ENCODE measurements at places on chromosomes 11 and 22.
A peak's percentile ranks its signal among the peaks of the same experiment; 100 is the strongest.

DNA sequence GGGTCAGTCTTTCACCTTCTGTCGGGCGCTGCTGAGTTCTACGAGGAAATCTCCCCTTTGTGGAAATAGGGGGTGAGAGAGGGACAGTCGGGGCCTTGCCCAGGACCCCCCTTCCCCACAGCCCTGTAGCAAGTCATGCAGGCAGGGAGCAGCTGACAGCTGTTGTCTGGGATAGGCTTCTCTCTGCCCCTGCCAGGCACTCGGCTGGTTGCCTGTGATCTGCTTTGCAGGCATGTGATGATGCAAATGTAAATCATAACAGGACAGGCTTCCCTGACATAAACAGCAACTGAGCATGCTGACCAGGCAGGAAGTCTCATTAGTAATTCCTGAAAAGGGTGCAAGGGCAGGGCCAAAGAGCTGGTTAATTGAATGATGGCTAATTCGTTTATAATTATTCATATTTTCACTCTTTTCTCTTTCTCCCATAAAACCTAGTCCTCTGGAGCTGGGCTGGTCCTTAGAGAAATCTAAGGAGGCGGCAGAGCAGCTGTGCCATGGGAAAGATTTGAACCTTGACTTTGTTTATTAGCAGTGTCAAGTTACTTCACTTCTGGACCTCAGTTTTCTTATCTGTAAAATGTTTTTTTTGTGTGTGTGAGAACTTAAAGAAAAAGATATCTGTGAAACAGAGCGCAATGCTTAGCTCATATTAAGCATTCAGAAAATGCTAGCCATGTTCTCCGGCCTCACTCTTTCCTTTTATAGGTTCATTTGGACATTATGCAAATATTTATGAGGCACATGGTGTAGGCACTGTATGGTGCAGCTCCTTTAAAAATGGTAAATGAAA, 129.7 kb downstream of the LDLRAD3 start:
- peak; percentile 77 for DNase-seq

GRCh38 chr22:19981171-19981960, 35.3 kb downstream of the ARVCF start:
- DNase-seq: no peak

DNA sequence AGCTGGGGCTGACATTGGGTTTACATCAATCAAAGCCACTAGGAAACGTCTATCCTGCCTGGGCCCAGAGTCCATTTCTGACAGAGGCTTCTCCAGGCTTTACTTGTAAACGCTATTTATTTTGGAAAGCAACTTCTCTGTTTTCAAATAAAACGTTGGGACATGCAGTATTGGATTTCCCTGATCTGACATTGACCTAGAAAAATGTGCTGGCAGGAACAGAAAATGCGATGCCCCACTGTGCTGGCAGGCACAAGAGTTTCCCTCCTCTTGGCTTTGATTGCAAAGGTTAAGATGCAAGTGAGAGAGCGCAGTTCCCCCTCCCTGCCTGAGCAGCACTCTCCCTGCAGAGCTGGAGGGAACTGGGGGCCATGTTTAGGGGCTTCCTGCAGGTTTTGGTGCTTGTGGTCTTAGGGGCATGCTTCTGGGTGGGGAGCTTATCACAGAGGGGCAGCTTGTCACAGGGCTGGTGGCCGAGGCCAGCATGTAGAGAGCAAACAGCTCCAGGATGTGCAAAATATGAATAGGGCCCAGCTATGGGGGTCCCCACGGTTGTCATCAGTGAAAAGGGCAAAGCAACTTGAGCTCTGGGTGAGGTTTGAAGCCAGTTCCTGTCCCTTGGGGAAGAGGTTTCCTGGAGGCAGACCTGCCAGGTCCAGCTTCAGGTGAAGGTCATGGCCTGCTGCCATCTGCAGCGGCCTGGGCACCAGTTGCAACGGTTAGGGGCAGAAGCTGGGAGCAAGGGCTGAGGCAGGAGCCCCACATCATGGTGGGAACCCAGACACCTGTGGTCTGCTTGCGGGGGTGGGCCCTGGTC, 42.3 kb upstream of the DKK3 start:
- DNase-seq: no peak

GRCh38 chr11:91585035-91585801, 639.4 kb upstream of the FAT3 start:
- no peak for DNase-seq

GRCh38 chr11:126546191-126546590, 190.7 kb downstream of the ST3GAL4 start:
- no peak for DNase-seq

DNA sequence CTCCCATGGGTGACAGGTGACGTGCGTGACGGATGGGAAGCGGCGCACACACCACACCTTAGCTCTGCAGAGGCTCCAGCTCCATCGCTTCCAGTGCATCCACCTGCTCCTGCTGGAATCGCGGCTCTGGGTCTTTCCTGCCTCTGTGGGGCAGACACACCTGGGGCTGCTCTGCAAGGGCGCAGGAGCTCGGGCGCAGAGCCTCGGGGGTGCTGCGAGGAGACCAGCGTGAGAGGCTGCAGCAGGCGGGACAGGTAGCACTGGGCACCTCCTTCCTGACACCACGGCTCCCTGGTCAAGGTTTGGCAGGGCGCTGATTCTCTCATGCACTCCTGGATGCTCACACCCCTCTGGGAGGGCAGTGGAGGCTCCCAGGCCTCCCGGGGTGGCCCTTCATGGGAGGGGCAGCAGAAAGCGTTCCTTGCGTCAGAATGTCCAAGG, 1494.3 kb downstream of the BRD1 start:
- DNase-seq: no peak

DNA sequence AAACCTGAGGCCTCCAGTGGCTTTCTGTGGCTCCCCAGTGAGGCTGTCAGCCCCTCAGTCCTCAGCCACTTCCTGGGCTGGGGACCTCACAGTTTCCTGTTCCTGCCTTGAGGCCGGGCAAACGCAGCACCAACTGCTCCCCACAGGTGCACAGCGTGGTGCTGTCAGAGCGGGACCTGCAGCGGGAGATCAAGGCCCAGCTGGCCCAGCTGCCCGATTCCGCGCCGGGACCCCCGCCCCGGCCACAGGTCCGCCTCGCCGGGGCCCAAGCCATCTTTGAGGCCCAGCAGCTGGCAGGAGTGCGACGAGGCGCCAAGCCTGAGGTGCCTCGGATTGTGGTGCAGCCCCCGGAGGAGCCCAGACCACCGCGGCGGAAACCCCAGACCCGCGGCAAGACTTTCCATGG, 5.4 kb downstream of the TBC1D10C start:
- DNase-seq: no peak

- no peak for DNase-seq
Measured at GRCh38 chr22:29265929-29266328, 1.9 kb downstream of the RHBDD3 start.

GRCh38 chr22:43825651-43826050, 13.5 kb upstream of the EFCAB6 start:
- DNase-seq: no peak

DNA sequence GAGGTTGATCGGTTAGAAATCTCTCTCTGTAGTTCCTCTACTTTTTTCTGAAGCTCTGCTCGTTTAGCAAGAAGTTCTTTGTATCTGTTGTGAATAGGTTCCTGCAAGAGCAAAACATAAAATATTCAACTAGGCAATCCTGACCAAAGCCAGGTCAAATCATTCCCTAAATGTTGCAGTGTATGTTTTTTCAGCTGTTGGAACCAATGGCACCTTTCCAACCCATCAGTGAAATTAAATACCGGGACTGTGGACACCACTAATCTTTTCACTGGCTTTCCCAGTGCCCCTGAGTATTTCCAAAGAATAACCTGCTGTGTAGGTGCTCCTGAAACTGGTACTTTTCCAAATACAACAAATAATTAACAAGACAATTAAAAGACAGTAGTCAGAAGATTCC, 45.1 kb downstream of the CEP57 start:
- DNase-seq: no peak

DNA sequence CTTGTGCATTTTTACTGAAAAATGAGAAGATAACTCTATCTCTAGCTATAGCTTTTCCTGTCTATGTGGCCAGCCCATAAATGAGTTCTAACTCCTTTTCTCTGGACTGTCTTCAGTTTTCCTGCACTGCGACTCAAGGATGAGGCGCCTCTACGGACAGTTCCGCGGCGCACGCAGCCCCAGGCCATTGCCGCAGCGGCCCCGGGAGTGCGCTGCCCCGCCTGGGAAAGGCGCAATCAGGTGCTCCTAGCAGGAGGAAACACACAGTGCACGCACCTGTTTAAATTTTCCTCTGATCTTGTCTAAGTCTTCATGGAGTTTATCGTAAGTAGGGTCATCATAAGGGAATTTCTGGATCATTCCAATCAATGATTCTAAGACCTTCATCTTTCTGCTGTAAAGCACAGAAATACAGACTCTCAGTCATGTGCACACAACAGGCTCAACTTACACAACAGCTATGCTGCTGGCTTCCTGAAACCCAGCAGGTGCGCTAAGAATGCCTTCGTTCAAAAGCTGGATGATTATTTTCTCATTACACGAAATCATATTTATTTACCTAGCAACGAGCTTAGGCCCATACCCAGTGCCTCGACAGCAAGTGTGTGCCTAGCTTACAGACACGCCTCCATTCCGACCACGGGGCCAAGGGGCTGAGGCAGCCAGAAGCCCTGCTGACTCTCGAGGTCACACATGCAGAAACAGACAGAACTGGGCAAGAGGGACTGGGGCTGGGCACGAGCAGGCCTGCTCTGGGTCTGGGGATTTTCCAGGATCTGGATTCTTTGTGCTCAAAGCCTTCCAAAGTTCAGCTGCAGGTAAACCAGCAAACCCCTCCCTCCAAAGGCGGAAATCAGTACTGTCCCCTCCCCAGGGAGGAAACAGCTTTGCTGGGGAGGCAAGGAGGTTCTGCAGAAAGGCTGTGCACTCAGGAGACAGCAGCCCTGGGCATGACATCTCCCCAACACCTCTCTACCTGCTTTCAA, 7.2 kb downstream of the LTO1 start:
- no peak for DNase-seq

- DNase-seq: no peak
Measured at GRCh38 chr22:39906207-39906606, 5.3 kb downstream of the GRAP2 start.

GRCh38 chr11:24132471-24132870, 364.4 kb upstream of the LUZP2 start:
- no peak for DNase-seq

GRCh38 chr11:78187366-78188285, 800 bp downstream of the KCTD21 start:
- DNase-seq: no peak

- peak; percentile 14 for DNase-seq
Measured at GRCh38 chr11:63567044-63567840, 4.1 kb upstream of the PLAAT2 start.
